Stimulated activated CD8-positive, alpha-beta memory T cell treated with anti-CD3 and anti-CD28 coated beads, Interleukin-4, amount 100 ng/mL, for 1 hour (primary cell): ENCODE measurements at places on chromosomes 3 and 15.

- DNase-seq = no peak
These were observed 44.5 kb upstream of the MAGEF1 start for GRCh38 chr3:184756151-184757021.

- DNase-seq = no peak
These were observed 406.2 kb downstream of the ROBO2 start for GRCh38 chr3:77446084-77446483.

DNA sequence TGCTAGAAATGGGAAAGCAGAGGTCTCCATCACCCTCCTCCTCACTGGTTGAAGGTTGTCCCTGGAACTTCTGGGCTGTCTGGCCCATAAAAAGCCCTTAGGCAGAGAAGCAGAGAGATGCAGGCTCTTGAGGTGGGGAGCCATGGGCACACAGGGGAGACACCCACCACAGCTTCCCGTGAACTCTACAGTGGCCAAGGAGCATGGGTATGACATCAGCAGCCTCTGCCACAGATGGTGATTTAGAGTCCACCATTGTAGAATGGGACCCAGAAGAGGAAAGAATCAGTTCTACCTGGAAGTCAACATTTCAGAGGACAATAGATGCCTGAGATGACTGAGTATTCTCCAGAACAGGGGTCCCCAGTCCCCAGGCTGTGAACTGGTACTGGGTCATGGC, 105.6 kb upstream of the LRRN1 start:
- no peak for DNase-seq

DNA sequence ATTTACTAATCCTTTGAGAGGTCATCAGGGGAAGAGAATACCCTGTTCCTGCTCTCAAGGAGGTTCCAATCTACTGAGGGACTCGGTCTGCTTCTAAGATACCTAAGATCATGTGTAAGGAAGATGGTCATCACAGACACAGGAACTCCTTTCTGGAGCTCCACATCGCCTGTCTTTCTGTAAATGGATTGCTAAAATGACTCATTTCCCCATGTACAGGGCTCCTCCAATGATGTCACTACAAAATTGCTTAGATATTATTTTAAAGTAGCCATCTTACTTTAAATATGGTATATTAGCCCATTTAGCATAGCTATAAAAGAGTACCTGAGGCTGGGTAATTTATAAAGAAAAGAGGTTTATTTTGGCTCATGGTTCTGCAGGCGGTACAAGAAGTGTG, 206.1 kb upstream of the PROK2 start:
- DNase-seq = no peak

DNA sequence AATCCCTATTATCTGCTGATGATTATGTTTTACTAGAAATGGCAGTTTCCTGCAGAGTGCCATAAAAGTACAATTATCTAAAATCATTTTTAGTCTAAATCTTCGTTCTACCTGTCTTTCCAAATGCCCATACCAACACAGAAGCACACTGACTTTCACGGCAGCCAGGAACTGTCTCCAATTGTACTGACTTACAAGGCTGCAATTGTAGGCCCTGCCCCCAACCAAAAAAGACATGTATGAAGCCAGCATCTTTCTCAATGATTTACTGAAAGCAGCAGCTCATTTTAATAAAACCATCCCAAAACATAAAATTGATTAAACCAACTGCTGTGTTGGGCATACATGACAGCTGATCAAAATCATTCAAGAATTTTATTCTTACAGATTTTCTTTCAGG, 119.0 kb downstream of the TBC1D5 start:
- no peak for DNase-seq

DNA sequence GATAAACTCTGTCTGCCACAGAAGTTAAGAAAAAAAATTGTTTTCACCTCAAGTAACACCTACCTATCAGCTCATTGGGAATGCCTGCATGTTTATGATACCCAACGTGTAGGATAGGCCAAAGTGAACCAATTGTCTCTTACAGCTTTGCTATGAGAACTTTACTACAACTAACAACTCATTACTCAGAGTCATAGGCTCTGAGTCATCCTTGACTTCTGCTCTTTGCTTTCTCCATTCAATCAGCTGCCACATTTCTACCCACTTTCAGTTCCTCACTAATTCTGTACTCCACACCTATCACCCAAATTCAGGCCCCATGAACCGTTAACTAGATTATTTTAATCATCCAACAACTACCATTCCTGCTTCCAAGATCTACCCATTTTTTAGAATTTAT, 843.9 kb downstream of the TUSC7 start:
- no peak for DNase-seq

DNA sequence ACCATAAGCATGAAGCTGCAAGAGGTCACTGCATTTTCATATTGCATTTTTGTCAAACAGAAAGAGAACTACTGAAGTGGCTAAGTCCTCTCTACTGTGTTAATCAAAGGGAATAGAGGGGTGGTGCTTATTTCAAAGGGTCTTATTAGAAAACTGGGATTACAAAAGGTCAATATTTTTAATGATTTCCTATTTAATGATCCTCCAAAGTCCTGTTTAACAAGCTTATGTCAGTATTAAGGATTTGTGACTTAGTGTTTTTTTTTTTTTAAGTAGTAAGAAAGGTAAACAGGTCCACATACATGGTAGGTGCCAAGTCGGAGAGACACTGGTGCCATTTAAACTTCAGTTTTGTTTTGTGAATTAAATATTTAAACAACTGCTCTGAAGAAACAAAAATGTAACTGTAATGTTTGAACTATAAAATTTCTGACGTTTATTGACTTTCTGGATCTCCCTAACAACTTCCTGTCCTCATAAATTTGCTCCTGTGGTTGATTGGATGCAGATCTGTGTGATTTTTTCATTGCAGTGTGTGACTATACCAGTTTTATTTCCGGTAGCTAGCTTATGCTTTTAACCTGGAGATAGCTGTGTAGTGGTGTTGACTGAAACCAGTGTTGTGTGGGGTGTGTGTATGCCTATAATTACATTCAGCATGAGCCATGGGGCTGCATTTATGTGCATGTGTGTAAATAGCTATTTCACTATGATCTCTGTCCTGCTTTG, 8.6 kb upstream of the CACNA1D start:
- DNase-seq = no peak
